Daoy (cell line): ENCODE measurements at places on chromosomes 13 and 19. TPM values are rescaled to one million over a fixed set of nuclear protein-coding genes. Genes with fewer than 3 reads are reported as not detected.

FAM83E gene
- not detected in 2 replicates for total RNA-seq

GPC5 gene
- 0.06 TPM in 1 of 2 replicates, not detected in the other for total RNA-seq

ZNF614 gene
- total RNA-seq, result 12.1 and 14.8 TPM in 2 replicates

DNA sequence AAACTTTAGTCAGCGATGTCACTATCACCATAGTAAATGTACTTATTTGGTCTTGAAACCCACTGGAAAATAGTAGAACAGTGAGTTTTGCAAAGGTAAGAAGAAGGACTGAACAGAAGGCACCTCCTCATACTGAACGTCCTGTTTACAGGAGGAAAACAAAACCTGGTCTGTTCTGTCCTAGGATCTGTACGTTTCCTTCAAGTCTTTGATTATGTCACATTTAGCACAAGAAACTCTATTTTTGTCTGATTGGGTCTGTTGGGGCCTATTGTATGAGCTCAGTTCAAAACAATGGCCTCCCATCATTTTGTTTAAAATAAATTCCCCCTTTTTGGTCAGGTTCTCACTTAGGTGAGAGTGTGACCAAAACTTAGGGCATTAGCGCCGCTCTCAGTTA is 11.2 kb upstream of the CFAP97D2 start:
- no peak for DNase-seq

MIA gene
- total RNA-seq, result not detected in 2 replicates

DNA sequence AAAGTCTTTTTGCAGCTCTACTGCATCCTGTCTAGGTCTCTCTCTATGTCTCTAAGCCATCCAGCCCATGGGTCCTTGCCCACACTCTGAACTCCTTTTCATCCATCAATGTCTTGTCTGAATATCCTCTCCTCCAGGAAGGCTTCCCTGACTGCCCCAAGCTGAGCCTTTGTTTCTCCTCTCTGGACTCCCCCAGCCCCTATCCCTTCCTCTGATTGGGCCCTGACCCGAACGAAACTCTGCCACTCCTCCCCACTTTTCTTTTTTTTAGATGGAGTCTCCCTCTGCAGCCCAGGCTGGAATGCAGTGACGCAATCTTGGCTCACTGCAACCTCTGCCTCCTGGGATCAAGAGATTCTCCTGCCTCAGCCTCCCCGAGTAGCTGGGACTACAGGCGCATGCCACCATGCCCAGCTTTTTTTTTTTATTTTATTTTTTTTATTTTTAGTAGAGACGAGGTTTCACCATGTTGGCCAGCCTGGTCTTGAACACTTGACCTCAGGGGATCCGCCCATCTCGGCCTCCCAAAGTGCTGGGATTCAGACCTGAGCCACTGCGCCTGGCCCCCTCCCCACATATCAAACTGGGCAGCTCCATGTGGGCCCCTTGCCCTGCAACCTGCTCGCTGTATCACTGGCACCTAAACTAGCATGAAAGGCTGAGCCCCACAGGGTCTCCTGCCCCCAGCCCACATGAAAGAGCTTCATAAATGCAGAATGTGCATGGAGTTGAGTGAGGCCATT is 870 bp upstream of the UNC13A start:
- DNase-seq, result no peak

- no peak for DNase-seq
Observed at GRCh38 chr13:53143757-53144339, 115.2 kb downstream of the OLFM4 start.

- DNase-seq, result no peak
Observed at GRCh38 chr19:49475191-49475917, 1.3 kb downstream of the FLT3LG start.

SSC5D gene
- 1.4 and 2.2 TPM in 2 replicates for total RNA-seq
